ENCODE measurements at places on chromosomes 7 and 10.

- DNase-seq, result no peak
These were observed 195.0 kb downstream of the PHF14 start for GRCh38 chr7:11168650-11169170.

DNA sequence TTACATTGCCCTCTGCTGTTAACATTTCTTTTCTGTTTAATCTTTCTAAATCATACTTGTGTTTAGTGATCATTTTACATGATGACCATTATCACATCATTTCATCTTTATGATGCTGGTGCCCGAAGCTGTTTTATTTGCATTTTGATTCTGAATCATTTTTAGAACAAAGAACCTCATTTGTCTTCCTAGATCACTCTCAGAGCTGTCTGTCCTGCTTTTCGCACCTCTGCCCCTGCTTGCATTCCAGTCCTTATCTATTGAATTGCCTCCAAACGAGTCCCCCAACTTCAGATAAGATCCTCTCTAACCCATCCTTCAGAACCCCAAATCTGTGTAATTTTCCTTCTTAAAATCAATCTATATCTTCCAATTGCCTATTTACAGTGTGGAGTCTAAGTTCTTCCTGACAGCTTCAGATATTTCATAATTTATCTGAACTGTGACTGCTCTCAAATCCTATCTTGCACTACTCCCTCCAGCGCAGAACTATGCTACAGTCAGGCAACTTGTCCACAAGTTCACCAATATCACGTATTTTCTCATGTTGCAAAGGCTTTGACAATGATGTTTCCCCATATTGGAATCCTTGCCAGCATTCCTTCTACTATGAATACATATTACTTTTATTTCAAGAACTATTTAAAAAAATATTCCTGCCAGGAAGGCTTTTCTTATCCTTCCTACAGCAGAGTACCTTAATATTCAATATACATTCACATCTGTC lies 346.5 kb upstream of the CACNA2D1 start:
- no peak for DNase-seq

- DNase-seq, result no peak
These were observed 14.8 kb downstream of the HTR5A start for GRCh38 chr7:155084969-155085368.

DNA sequence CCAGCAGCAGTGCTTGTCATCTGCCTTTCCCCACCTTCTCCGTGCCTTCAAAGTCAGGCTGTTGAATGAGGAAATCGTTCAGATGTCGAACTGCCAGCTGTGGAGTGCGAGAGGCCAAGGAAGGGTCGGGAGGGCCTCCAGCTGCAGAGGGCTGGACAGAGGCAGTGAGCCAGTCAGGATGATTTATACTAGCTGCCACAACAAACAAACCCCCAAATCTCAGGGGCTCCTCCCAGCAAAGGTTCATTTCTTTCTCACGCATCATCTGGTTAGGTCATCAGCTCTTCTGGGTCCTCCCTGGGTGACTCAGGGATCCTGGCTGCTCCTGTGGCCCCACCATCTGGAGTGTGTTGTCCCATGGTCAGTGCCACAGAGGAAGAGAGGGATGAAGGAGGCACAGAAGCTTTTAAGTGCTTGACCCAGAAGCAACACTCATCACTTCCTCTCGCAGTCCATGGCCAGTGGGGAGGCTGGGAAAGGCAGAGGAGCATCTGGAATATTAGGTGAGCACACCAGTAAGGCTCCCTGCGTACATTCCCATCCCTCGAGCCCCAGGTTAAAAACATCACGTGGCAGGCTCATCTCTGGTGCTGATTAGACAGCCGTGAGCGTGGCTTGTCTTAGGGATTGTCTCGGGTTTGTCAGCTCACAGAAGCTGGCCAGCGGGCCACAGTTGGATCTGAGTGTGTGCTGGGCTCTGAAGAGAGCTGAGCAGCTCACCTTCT lies 140.7 kb downstream of the RGS10 start:
- peak; percentile 59 for DNase-seq

DNA sequence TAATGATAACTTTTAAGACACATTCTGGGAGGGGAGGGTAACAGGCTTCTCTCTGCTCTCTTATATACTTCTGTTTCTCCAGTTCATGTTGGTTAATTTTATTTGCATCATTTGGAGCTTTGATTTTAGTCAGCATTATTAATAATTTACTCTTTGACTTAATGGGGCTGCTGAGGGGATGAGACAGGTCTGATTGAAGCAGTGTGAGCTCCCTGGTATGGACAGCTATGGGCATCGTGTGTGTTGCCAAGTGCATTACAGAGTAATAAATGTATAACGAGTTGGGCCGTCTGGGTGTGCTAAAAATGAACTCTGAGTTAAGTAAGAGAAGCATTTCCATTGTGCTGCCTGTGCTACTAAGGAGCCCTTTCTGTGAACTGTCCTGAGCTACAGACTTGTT lies 31.7 kb upstream of the IKZF1 start:
- no peak for DNase-seq

DNA sequence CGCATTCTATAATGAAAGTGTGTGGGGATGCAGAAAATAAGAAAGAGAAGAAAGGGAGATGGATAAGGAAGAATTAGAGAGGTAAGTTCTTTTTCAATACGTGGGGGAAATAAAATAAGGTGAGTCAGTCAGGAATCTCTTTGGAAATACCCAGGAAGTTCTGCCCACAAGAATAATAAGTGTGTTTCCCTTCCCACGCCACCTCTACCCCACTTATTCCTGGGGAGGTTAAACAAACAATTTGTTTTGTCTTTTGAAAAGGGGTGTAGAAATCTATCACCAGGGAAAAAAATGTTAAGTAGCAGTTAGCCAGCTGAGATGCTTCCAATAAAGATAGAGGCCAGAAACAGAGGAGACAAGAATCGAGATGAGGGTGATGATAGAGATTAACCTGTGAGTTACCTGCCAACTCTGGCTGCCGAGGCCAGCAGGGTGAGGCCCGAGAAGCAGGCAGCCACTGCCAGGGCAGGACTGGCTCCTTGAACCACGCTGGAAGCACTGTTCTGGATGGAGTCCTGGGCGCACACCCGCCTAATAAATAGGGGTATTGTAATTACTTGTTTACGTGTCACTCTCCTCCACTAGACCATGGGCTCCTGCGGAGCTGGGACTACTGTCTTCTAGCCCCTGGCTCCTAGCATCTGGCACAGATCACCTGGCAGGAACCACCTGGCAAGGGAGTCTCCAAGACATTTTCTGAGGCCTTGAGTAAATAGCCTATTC lies 191.3 kb downstream of the FGFR2 start:
- DNase-seq, result peak; percentile 15

GRCh38 chr10:78630944-78631838 lies 437.6 kb upstream of the ZMIZ1 start:
- no peak for DNase-seq

DNA sequence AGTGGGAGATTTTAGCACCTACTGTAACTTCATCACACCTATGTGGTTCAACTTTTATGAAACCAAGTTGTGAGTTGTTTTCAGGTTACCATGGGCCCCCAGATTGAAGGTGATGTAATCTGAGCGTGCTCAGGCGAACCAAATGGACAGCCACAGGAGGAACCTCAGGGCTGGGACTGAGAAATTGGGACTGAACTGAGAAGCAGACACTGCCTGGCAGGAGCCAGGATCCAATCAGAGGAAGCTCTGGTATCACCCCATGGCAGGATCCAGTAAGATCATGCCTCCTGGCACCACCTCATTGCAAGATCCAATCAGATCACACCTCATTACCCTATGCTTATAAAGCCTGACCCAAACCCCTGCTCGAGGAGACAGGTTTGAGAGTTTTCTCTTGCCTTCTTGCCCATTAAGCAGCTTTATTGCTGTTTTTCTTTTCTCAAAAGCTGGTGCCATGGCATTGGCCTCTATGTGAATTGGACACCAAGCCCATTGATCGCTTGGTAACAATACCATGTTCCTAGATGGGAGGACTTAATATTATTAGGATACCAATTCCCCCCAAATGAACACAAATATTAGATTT lies 43.2 kb upstream of the GDF10 start:
- no peak for DNase-seq

DNA sequence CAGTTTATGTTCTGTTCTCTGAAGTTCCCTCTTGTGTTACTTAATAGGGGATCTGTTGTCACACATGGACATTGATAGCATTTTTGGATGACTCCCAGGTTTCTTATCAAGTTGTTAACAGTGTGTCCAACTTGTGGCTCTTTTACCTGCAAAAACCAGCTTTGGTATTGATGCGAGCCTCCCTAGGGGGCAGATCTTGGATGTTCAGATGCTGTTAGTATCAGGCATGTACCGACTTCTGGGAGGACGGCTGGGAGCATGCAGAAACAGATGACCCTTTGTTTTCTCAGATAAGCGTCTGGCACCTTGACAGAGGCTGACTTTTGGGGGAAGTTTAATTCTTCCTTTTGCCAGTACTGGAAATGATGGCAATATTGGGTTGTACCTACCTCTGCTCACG lies 2.2 kb downstream of the PLPP4 start:
- DNase-seq, result no peak

DNA sequence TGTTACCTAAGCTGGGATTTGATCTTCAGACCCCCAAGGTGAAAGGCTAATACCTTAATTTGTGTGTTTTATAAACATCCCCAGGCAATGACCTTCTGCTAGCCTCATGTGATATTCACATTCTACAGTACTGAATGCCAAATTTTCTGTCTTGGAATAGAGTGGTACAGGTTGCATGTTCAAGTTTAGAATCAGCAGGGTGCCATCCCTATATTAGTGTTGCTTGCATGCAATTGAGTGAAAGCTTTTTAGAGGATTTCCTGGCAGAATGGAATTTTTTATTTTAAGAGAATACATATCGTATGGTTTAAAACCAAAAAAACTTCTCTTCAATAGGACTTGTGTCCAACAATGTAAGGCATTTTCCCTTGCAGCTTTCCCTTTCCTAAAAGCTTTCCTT lies 107.3 kb downstream of the LRMDA start:
- DNase-seq, result no peak

DNA sequence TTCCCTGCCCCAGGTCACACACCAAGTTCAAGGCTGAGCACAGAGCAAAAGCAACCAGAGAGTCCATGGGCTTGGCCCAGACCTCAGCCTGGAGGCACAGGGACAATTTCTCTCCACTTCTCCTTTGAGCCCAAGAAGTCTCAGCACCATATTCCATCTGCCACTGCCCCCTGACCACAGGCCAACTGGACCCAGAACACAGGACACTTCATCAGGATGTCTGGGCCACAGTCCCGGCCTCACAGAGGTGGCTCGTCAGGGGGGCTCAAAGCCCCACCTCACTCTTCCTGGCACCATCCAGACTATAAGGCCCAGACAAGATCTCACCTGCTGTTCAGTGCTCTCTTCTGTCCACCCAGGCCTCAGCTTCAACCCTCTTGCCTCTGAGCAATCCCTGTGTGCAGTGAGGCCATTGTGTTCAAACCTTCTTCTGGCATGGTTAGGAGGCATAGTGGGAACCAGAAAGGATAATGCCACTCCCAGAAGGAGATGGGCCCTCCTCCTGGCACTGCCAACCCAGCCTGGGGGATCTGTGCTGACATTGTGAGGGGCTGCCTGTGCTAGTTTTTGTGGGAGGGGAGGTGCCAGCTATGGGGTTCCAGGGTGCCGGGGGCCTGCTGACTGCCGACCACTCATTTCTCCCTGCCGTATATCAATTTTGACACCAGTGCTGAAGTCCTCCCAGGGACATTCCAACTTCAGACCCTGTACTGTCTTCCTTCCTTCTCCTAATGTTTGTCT lies 49.7 kb upstream of the ANTXRL start:
- no peak for DNase-seq

DNA sequence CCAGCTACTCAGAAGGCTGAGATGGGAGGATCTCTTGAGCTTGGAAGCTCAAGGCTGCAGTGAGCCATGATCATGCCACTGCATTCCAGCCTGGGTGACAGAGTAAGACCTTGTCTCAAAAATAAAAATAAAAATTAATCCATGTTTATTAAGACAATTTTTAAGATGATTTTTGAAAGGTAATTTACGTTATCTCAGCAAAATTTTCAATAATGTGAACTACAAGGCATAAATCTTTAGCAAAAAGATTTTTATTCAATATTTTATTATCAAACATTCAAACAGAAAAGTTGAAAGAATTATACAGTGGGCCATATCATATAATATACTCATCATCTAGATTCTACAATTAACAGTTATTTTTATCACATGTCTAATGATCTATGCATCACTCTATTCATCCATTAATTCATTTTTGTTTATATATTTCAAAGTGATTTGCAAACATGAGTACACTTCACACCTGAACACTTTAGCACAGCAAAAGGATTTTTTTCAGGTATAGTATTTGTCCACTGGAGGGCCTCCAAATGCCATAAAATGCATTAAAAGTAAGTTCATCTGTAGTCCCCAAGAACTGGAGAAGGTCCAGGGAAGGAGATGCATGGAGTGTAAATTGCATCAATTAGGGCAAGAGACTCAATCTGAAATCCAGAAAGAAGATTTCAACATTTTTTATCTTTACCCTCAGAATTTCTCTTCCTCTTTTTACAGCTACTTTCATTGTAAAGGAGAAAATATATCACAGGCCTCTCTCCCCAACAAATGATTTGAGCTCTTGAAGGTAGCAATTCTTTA lies 38.6 kb upstream of the RSBN1L start:
- peak; percentile 64 for DNase-seq

DNA sequence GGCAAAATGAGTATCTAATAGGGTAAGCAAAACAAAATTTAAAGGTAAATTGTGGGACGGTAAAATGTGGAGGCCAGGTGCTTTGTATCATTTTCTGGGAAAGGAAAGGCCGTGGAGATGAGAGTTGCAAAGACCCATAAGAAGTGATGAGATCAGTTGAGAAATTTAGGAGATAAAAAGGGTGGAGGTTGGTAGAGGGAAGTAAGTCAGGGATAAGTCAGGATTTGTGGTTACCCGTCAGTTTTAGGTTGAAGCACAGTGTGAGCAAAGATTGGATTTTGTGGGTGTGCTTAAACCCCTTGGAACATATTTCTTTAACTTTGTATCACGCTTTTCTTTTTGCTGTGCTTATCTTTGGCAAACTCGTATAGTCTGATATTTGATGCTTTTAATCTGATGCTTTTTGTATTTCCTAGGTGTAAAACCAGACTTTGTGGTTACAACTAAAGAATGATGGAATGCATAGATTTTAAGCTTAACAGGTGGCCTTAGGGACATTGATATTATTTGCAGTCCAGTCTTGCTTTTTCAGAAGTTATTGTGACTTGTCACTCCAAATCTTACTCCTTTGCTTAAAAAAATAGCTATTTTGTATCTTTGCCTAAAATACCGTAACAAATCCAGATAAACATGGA lies 1.2 kb downstream of the BTRC start:
- no peak for DNase-seq

- no peak for DNase-seq
These were observed 123.3 kb downstream of the NRCAM start for GRCh38 chr7:108332937-108333336.

DNA sequence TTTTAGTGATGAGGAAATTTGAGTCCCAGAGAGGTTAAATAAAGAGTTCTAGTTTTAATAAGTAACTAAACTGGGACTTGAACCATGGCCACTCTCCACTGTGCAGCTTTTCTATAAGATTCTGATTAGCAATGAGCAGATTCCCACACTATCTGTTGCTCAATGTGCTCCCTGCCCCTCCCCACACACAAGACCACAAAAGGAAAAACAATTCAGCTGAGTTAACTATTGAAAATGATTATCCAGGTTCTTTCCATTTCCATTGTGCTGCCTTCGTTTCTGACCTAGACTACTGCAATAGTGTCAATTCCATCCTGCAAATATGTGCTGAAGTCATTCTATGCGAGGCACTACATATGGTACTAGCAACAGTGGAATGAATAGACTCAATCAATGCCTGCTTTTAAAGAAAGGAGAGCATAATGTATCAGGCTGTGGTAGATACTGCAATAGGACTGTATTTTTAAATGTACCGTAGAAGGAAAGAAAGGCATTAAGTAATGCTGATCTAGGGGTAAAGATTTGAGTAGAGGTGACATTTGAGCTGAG lies 97.0 kb downstream of the SEMA3C start:
- DNase-seq, result no peak

Data from LoVo (cell line).